ENCODE measurements at places on chromosomes 3 and 15. TPM values are rescaled to one million over a fixed set of nuclear protein-coding genes. Genes with fewer than 3 reads are reported as not detected.

- no peak for DNase-seq
Measured at GRCh38 chr3:57184526-57184925, 15.3 kb downstream of the HESX1 start.

GRCh38 chr3:70315021-70315420, 2.6 kb upstream of the MDFIC2 start:
- DNase-seq = no peak

- peak; percentile 33 for DNase-seq
Measured at GRCh38 chr3:56855856-56856512, 54.2 kb upstream of the ARHGEF3 start.

- no peak for DNase-seq
Measured at GRCh38 chr3:44892689-44893088, 18.3 kb downstream of the TGM4 start.

DNA sequence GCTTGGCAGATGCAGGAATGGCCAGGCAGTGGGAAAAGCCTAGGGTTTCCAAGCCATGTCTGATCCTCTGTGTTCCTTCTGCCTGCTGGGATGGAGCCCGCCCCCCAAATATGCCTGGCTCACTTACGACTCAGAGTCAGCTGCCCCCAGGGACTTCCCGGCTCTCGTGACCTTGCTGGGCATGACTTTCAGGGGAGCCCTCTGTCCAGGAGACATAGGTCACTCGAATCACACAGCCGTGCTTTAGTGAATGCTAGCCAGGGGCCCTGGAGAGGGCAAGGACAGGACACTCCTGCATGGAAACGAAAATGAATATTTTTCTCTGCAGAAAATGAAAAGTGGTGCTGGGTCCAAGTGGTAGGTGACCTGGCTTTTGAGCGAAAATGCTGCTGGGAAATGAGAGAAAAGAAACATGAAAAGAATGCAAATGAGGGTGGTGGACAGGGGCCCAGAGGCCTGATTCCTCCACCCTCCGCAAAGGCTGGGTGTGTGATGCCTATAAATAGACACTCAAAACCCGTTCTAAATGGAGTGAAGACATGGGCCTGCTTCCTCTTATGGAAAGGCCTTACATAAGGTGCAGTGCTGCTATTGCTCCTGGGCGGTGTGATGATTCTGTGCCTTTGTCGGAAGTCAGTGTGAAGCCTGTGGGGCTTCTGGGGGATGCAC, 107.4 kb downstream of the APBA2 start:
- DNase-seq = no peak

DNA sequence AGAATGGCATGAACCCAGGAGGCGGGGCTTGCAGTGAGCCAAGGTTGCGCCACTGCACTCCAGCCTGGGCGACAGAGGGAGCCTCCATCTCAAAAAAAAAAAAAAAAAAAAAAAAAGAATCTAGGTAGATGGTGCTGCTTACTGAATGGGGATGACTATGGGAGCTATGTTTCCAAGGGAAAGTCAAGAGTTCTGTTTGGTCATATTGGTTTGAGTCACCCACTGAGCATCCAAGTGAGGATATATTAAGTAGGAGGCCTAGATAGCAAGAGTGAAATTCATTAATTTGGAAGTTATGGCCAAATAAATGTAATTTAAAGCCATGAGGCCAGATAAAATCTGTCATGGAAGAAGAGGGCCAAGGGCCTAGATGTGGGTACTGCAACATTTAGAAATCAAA, 9.0 kb upstream of the UACA start:
- no peak for DNase-seq

- no peak for DNase-seq
Measured at GRCh38 chr3:159821736-159822135, 166.9 kb upstream of the IL12A start.

DNA sequence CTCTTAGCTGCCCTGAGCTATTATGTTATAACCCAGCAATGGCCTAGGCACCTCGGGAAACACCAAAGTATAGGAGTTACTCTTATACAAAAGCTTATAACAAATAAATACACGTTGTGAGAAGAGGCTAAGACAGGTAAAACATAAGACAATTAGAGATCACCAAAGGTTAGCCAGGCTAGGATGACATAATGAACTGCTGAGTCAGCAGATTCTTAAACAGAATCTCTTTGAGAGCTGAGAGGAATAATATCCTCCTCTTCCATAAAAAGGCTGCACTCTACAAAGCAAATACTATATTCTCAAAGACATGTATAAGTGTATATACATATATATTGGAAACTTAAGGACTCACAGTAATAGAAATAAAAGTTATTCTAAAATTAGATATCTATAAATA, 37.2 kb downstream of the GOLIM4 start:
- no peak for DNase-seq

DNA sequence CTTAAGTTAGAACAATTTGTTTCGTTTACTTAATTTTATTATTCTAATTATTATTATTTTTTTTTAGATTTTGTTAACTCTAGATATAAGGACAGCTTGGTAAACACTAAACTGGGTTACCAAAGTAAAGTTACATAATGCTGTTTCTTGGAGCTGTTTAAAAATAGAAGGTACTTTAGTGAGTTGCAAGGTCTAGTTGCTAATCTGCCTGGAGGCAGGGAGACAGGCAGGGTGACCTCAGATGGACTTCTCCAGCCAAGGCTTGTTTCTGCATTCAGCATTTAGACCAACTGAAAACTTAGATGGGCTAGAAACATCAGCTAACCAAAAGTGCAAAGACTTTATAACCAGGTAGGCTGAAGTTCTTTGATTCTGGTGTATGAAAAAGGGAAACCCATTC, 336.4 kb upstream of the GRM7 start:
- no peak for DNase-seq

- peak; percentile 38 for DNase-seq
Measured at GRCh38 chr3:56303487-56303886, 164.8 kb downstream of the ERC2 start.

DNA sequence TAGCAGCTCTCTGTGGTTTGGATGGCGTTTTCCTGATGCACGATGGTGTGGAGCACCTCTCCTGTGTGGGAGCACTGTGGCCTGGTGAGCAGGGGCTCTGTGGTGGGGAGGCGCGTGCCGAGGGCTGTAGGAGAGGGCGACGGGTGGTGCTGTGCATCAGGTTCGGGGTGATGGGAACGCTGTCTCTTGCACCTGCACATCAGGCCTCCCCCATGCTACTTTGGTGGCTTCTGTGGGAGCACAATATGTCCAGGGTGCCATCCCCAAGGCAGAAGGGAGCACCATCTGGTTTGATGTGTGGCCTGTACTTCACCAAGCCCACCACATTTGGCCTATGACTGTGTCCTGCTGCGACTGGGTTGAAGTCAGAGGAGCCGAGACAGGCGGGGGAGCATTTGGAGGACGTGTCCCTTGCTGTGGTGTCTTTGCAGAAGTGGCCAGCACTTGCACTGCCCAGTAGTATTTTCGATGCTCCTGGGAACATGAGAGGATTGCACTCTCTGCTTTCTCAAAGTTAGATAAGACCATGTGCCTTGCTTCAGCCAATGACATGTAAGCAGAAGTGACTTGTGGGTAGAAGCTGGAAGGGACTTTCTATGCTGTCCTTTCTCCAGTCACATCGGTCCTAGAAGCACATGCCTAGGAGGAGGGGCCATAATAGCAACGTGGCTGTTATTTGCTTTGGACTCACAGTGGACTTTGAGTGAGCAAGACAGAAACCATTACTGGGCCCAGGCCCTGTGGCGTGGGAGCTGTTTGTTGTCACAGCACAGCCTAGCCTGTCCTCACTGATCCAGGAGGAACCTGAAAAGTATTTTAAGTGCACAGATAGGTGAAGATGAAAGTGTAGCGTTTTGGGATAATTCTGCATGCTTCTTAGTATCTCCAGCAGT, 72.1 kb downstream of the APBA2 start:
- DNase-seq = no peak

GRCh38 chr3:134839990-134840389, 44.9 kb downstream of the EPHB1 start:
- no peak for DNase-seq

- DNase-seq = peak; percentile 93
Measured at GRCh38 chr3:143001369-143002082, at the start of gene U2SURP. Gene U2SURP (plus strand): TSS chr3:143001570. CDS start chr3:143001629, 59 bp downstream.

DNA sequence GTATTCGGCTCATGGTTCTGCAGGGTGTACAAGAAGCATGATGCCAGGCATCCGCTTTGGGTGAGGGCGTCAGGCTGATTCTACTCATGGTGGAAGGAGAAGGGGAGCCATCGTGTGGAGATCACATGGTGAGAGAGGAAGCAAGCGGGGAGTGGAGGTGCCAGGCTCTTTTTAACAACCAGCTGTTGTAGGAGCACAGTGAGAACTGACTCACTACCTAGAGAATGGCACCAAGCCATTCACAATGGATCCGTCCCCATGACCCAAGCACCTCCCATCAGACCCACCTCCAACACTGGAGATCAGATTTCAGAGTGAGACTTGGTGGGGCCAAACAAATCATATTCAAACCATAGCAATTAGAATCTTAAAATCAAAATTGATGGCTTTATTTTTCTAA, 259.8 kb upstream of the CTDSPL start:
- no peak for DNase-seq

- no peak for DNase-seq
Measured at GRCh38 chr15:101209285-101209845, 42.5 kb downstream of the CHSY1 start.

- no peak for DNase-seq
Measured at GRCh38 chr3:12464181-12464580, 20.1 kb upstream of the TSEN2 start.

GRCh38 chr15:71501344-71502076, 308.8 kb upstream of the NR2E3 start:
- no peak for DNase-seq

DNA sequence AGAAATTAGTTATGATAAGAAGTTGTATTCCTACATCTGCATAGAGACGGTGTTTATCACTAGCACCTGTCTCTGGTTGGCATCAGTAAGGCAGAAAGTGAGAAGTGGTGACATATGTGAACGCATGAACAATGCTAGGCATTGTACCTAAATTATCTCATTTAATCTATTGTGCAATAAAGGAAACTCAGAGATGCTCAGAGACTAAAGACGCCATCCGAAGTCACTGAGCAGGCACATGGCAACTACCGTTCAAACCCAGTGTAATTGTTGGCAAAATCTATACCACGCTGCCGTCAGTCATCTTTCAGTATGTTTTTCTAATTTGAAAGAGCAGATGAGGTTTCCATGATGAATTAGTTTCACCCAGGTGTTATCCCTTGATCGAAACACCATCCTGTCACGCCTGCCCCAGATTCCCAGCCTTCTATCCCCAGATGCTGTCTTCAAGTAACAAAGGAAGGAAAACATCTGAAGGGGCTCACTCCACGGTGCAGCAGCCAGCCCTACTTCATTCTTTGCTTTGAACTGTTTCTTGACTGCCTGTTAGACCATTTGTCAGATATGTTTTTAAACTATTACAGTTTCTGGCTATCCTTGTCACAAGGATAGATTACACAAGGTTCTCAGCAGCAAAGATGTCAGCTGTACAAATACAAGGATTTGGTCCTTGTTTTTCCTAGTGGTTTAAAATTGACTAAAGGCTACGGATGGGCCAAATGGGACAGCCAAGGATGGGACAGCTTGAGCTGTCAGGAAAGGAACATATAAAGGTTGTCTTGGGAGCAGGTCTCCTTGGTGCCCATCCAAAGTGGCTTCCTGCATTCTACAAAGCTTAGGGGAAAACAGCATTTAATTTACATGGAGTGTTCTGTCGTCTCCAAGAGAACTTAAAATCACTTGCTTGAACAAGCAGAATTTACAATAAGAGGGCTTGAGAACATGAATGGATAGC, 99.1 kb downstream of the TMEM108 start:
- no peak for DNase-seq

DNA sequence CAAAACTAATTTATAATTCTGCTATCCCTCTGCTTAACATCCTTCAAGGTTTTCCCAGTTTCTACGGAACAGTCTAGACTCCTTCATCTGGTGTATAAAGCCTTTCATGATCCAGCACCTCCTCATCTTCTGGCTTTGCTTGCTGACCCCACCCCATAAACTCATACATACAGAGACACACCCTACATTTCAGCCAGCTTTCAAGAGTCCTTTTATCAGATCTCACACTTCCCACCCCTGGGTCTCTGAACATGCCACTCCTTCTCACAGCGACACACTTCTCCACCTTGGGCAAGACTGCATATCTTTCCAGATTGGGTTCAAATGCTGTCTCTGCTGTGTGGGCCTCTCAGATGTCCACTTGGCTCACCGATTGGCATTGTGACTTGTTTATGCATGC, 166.8 kb upstream of the LPP start:
- no peak for DNase-seq

DNA sequence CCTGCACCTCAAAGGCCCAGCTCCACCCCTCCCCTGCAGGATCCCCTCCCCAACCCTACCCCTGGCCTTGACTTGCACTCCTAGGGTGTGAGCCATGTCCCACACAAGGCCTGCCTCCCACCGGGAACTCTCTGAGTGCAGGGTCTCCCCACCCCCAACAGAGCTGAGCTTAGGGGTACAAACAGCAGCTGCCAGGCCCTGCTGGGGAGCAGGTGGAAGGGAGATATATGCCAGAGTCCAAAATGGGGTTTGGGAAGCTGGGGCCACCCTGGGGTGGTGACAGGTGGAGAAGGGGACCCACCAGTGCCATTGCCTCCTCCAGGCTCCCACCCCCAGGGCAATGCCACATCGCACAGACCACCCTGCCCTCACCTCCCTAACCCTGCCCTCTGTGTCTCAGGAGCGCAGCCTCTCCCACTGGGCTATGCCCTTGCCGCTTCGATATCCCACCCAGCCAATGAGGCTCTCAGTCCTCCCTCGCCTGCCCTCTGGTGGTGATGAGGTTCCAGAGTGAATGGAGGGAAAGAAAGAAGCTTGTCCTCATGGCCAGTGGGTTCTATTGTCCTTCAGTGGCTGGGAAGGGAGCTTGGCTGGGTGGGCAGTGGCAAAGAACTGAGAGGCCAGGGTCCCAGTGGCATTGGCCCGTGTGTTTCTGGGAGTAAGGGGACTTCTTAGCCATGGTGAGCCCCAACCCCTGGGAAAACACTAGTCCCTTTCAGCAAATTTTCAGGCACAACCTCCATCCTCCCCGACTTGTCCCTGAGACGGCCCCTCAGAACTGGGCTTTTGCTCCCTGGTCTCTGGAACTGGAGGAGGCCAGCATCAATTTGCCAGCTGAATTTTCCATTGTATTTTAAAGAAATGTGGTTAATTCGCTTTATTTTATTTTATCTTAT, 46.8 kb downstream of the CYP11A1 start:
- peak; percentile 25 for DNase-seq

- no peak for DNase-seq
Measured at GRCh38 chr15:64163659-64164362, 989 bp upstream of the PPIB start.

Gene APH1B
- 16.4 TPM for polyA plus RNA-seq

Gene U2SURP
- polyA plus RNA-seq = 87.8 TPM

Gene CCDC13
- polyA plus RNA-seq = 0.41 TPM

Gene SYNPR
- polyA plus RNA-seq = not detected

Gene RASL12
- 0.18 TPM for polyA plus RNA-seq

Gene ABHD6
- 5.7 TPM for polyA plus RNA-seq

Gene OR5K2
- not detected for polyA plus RNA-seq

Gene ZBTB47
- polyA plus RNA-seq = 7.1 TPM

Gene UCN2
- 15.6 TPM for polyA plus RNA-seq

Gene RBMS3
- polyA plus RNA-seq = 1.4 TPM

Gene PDCD6IP
- 149 TPM for polyA plus RNA-seq

Gene LSAMP
- 0.22 TPM for polyA plus RNA-seq

Gene ATP8B4
- 1.2 TPM for polyA plus RNA-seq

Gene APOD
- polyA plus RNA-seq = 0.28 TPM

Gene PTX3
- 0.55 TPM for polyA plus RNA-seq

Gene UROC1
- not detected for polyA plus RNA-seq

Gene GPR87
- polyA plus RNA-seq = 0.41 TPM

Data from A549 (cell line).